Lung (tissue), 17 donors: ENCODE measurements at places on chromosomes 5 and 9. TPM values are rescaled to one million over a fixed set of nuclear protein-coding genes. Genes with fewer than 3 reads are reported as not detected.

DNA sequence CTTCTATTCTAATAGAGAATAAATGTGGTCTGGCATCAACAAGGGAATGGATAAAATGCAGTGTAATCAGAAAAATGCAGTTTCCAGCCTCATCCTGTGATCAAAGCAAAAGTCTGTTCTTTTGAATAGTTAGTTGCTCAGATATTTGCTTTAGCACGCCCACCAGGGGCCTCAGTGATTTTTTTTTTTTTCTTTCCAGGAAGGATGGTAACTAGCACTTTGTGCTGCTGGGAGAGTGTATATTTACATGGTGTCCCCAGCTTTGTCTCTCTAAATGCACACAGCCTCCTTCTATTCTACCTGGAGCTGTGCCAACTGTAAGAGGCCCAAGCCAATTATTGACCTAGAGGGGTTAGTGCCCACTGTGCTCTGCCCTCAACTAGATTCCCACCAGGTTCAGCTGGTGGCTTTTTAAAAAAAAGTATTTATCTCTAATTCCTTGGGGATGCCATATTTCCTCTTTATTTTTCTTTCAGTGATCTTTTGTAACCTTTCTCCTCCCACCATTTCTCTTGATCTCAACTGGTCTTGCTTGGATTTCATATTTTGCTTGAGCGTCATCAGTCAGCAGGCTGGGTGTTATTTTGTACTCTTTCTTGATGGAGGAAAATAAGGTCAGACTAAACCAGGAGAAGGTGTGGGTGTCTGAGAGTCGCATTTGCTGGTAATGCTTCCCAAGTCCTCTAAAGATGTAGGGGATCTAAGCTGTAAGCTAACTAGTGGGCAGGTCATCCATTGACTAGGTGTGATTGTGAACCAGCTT, 193.0 kb upstream of the C9orf72 start:
- no peaks in the 10 kb centered on the region for H3K36me3 ChIP-seq
- H3K27me3 ChIP-seq: no peaks in the 10 kb centered on the region
- H3K27ac ChIP-seq: no peak overlapping the region
- H3K4me1 ChIP-seq: no peaks in the 10 kb centered on the region
- no peak for DNase-seq
- H3K4me3 ChIP-seq: no peak overlapping the region

- no peak overlapping the region for H3K4me3 ChIP-seq
- no peak overlapping the region for H3K27ac ChIP-seq
- H3K36me3 ChIP-seq: peaks cover 4% of the 10 kb centered on the region
- H3K27me3 ChIP-seq: no peaks in the 10 kb centered on the region
- no peak for DNase-seq
Measured at GRCh38 chr9:93471124-93471523, 17.7 kb upstream of the FAM120AOS start.

Gene PCDHAC1
- 10.0 TPM for total RNA-seq

- H3K27ac ChIP-seq: no peak overlapping the region
- DNase-seq: no peak
- H3K4me3 ChIP-seq: no peak overlapping the region
- no peaks in the 10 kb centered on the region for H3K36me3 ChIP-seq
- peaks cover 9% of the 10 kb centered on the region for H3K4me1 ChIP-seq
Measured at GRCh38 chr9:18692268-18692667, 218.3 kb downstream of the ADAMTSL1 start.

- no peak for DNase-seq
- no peaks in the 10 kb centered on the region for H3K27me3 ChIP-seq
- no peak overlapping the region for H3K4me3 ChIP-seq
- no peak overlapping the region for H3K27ac ChIP-seq
- H3K36me3 ChIP-seq: no peaks in the 10 kb centered on the region
- peaks cover 18% of the 10 kb centered on the region for H3K4me1 ChIP-seq
Measured at GRCh38 chr5:38692781-38693527, 136.5 kb upstream of the LIFR start.

Gene BTNL8
- 1.5 TPM for total RNA-seq
